Kidney epithelial cell (primary cell): ENCODE measurements at places on chromosomes 1 and 21. TPM values are rescaled to one million over a fixed set of nuclear protein-coding genes. Genes with fewer than 3 reads are reported as not detected.
A peak's percentile ranks its signal among the peaks of the same experiment; 100 is the strongest.

The ZNF683 gene
- total RNA-seq: not detected in 2 replicates

The BMP8B gene
- 2.8 and 4.3 TPM in 2 replicates for total RNA-seq

GRCh38 chr1:2778220-2778592, 23.3 kb downstream of the TTC34 start:
- DNase-seq: no peak

DNA sequence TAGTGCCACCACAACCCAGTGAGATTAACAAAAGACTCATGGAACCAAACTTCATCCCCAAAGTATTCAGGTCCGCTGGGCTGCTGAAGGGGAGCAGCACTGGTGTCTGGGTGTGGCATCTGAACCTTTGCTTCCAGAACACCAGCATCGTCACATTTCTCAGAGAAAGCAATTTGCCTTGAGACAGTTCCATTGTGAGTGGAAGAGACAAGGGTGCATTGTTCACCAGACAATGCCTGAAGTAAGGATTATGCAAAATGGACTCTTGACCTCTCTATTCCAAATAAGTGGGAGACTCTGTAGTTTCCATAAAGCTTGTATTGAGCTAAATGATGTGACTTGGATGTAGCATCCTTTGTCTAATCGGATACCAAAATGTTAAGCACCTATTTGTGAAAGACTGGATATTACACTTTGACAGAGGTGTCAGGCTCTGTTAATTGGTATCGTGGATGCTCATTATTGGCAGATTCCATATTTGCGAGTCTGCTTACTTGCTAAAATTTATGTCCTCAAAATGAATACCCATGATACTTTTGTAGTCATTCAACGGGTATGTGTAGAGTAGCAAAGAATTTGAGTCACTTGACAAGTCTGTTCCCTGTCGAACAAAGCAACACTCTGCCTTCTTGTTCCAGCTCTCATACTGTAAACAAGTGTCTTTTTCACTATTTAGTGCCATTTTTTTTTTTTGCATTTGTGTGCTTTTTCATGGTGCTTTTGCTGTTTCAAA, 75.6 kb downstream of the MRPS6 start:
- DNase-seq: no peak

GRCh38 chr1:226633541-226634165, 85.1 kb downstream of the STUM start:
- DNase-seq: no peak

GRCh38 chr1:47431534-47431933, 6.3 kb upstream of the FOXD2 start:
- no peak for DNase-seq

- DNase-seq: peak; percentile 84
Observed at GRCh38 chr1:241592273-241592958, 47.8 kb downstream of the CHML start.

The MRPL37 gene
- total RNA-seq: 124 and 139 TPM in 2 replicates

- no peak for DNase-seq
Observed at GRCh38 chr1:162131400-162132321, 62.2 kb downstream of the NOS1AP start.

DNA sequence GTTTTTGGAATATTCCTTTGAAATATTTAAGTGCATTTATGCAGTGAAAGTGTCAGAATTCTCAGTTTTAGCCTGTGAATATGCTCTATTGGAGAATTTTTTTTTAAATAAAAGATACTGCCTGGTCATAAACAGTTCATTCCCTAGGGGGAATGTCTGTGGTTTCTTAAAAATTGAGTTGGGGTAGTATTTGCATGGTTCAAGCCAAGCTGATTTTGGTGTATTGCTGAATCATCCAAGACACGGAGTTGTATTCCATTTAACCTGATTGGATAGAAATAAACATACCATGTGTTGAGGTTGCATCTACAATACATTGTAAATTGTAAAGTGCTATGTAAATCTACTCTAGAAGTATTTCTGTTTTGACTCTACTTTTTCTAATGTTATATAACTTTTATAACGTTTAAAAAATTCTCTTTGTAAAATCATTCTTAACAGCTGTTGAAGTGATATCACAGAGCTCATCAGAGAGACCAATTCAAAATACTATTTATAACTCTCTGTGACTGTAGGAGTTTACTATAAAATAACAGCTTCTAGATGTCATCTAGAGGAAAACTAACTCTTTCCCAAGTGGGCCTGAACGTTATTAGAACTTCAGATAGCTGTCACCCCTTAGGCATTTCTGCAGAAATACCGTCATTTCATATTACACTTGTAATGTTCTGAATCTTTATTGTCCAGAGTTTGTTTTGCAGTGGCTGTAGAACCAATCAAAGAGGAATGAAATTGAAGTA, 199.1 kb downstream of the USP25 start:
- DNase-seq: no peak

The MX2 gene
- 1.2 and 1.4 TPM in 2 replicates for total RNA-seq

DNA sequence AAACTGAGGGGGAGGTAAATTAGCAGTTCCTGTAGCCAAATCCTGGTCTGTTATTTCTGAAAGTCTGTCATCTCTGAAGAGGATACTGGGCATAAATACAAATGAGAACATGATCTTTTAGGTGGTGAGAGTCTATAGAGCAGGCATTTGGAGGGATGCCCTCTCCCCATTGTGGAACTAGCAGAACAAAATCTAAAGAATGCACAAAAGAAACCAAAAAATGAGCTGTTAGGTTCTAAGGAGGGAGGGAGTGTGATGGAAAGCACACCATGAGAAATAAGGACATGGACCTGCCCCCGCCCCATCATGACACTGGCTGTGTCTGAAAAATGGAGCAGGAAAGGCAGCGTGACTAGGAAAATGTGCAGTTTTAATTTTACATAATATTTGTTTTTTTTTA, 262.0 kb downstream of the KIF26B start:
- no peak for DNase-seq

- no peak for DNase-seq
Observed at GRCh38 chr1:183019860-183020259, 3.4 kb upstream of the LAMC1 start.

DNA sequence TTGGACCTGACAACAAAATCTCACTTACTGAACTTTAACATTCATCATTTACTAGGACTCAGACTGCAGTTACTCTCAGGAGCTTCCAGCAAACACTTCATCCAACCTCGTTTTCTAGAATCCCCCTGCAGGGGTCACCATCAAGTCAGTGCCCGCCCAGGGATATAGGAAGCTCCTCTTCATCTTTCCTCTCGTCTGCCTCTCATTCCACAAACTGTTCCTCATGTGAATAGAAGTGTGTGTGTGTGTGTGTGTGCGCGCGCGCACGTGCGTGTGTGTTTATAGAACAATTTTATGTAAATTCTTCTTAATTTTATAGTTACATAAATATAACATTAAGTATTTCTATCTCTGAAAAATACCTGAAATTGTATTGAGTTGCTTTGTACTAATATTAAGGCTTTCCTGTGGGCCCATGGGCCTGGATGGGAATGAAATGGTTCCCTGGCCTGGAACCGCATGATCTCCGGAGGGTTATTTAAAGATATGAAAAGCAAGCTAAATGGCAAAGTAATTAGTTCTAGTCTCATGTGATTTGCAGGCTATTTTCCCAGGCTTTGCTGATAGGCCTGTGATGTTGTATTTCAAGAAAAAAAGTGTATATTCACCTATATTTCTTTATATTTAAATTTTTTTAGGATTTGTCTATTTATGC, 21.7 kb upstream of the ABCD3 start:
- DNase-seq: no peak

DNA sequence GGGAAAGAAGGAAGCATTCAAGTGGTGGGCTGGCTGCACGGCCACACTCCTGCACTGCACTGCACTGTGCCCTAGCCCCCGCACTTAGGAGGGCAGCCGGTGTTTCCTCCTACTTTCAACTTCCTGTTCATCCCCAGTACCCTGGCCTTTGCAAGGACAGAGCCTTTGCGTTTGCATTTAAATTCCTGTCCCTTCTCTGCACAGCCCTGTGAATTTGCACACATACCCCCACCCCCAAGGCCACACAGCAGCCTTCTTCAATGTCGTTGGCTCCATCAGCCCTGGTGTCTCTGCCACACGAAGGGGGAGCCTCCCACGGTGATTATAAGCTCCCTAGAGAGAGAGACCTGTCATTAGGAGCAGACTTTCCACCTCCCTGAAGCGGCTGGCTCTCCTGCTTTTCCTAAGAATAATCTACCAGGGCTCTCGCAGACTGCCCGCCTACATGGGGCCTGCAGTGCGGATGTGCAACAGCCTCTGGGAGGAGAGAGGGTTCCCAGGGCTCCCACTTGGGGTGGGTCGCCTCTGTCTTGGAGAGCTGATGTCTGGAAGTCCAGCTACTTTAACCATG, 13.2 kb upstream of the SLC45A3 start:
- no peak for DNase-seq

- no peak for DNase-seq
Observed at GRCh38 chr1:92186081-92186480, 31.6 kb upstream of the C1orf146 start.

- no peak for DNase-seq
Observed at GRCh38 chr1:14543191-14543840, 55.2 kb upstream of the KAZN start.

The OPRD1 gene
- 0.21 and 0.34 TPM in 2 replicates for total RNA-seq

DNA sequence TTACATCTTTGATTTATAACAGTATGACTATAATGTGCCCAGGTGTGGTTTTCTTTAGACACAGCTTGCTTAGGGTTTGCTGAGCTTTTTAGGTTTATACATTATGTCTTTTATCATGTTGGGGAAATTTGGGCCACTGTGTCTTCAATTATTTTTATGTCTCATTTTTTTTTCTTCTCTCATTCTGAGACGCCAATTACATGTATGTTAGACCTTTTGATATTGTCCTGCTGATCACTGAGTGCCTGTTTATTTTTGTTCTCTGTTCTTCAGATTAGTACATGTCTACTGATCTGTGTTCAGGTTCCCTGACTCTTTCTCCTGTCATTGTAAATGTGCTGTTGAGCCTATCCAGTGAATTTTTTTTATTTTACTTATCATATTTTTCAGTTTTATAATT, 36.1 kb downstream of the TNNT2 start:
- no peak for DNase-seq

- no peak for DNase-seq
Observed at GRCh38 chr1:183417772-183418491, at the start of gene NMNAT2. Gene NMNAT2, minus strand, starts transcription at chr1:183418380. Its CDS starts 113 bp downstream, at chr1:183418267.

The CR1L gene
- not detected in 2 replicates for total RNA-seq

DNA sequence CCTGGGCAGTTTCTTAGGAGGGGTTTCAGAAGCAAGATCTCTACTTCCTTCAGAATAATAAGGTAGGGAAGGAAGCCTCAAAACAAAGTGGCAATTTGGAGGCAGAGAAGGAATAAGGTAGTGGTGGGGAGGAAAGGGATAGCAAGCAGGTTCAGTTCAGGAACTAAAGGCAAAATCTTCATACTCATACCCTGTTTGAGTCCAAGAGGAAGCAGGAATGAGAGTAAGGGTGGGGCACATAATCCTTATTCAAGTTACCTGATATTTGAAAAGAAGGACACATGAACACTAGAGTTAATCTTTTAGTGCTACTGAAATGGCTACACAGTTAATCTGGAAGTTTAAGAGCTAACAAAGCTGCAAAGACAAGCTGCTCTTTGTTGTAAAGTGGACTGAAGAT, 8.4 kb upstream of the RBM8A start:
- DNase-seq: no peak

- no peak for DNase-seq
Observed at GRCh38 chr1:28466226-28466778, 39.5 kb upstream of the RCC1 start.

The ANKRD35 gene
- total RNA-seq: 0.07 TPM in 1 of 2 replicates, not detected in the other

DNA sequence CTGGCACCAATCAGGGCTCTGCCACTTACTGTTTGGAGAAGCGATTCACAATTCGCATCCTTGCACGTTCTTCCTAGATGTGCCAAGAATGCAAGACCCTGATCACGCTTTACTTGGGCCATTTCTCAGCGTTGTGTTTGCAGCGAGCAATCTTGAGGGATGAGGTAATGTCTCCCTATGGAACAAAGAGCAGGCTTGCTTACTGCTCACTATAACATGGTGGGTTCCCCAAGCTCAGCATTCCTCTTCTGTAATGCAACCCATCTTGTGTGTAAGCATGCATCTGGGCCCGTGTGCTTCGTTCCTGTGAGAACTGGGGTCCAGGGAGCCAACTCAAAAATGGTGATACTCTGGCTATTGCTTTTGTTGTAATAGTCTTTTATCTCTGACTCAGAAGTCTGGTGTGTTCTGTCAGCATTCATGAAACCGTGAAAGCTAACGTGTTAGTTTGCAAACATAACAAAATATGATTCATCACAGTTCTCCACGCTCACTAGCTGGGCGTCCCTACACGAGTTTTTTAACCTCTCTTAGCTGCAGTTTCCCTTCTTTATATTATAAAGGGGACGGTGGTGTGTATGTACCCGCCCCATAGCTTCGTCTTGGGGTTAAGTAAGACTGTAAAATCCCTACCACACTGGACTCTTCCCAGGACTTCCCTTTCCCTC, 33.3 kb downstream of the DNTTIP2 start:
- DNase-seq: peak; percentile 66

- no peak for DNase-seq
Observed at GRCh38 chr1:181133441-181133951, 45.0 kb downstream of the IER5 start.

DNA sequence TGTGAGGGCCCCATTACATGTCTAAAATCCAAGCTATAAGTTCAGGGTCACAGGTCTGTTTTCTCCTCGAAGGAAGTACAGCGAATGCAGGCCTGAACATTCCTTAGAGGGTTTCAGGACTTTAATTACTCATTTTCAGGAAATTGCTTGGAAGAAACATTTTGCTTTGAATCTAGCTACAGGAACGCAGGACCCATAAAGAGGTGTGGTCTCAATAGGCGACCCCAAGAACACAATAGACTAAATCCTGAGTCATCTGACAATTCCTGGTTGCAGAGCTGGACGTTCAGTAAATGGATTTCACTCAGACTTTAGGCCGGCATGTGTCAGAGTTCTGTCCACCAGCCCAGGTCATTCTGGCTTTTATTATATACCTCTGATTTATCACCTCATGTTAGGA, 1.0 kb upstream of the ERG start:
- no peak for DNase-seq

DNA sequence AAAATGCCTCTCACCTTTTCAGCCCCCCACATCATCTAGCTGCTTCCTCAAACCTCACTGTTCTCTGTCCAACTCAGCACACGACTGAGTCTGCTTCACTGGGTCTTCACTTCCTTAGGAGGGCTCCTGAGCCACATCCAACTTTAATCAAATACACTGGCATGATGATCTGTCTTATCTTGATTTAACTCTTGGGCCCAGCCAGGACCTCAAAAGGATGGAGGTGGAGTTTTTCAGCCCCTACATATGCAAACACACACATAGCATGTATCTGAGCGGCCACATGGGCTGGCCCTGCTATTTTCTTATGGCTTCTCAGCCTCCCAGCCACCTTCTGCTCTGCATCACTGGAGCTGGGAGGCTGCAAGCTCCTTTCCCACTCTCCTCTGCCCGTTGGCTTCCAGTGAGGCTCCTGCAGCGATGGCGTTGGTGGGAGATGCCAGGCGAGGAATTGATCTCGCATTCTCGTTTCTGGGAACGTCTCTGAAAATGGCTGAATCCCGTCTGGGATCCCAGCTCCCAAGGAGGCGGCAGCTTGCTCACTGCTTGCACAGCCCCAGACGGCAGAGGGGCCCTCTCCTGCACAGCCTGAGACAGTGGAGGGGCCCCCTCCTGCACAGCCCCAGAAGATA, 1.8 kb upstream of the PRXL2B start:
- DNase-seq: no peak
